ENCODE measurements at places on chromosomes 2 and 18.

DNA sequence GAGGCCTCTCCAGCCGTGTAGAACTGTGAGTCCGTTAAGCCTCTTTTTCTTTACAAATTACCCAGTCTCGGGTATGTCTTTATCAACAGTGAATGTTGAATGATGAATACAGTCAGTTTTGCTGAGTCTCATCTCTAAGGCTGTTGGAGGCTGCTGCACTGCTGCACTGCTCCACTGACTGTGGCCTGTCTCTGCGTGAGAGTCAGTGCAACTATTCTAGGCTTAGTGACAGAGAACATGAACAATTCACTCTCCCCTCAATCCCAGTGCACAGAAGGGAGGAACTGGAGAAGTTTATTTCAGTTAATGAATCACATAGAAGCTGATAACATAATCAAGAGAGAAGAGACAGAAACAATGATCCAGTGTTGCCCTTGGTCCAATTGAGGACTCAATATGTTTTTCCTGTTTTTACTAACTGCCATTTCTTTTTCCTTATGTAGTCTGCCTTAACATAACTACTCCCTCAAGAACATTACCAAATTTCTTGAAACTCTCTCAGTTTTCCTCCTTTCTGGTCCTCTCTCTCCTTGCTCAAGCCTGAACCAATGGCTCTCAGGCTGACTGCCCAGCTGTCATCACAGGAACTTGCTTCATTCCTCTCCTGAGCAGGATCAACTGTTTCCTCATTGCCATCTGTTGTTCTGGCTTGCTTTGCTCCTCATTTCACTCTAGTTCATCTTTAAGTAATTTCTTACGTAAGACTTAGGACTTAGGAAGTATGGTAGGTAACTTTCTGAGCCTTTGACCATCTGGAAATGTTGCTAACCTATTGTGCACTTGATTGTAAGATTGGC, 483.2 kb downstream of the METTL4 start:
- DNase-seq, result no peak

DNA sequence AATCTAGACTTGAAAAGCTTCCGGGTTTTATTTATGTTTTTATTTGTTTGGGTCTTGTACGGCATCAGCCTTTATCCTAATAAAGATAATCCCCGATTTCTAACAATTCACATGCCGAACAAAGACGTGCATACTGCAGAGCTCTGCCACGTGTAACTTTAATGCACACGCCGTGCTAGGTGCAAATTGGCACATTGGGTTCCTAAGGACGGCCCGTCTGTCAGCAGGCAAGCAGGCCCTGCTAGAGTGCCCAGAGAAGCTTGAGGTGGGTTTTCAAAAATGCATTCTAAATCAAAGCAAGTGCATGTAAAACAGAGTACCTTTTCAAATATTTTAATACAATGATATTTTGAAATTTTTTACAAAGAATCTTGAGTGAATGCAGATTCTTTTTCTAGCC, 806.4 kb upstream of the POU3F3 start:
- DNase-seq, result no peak

DNA sequence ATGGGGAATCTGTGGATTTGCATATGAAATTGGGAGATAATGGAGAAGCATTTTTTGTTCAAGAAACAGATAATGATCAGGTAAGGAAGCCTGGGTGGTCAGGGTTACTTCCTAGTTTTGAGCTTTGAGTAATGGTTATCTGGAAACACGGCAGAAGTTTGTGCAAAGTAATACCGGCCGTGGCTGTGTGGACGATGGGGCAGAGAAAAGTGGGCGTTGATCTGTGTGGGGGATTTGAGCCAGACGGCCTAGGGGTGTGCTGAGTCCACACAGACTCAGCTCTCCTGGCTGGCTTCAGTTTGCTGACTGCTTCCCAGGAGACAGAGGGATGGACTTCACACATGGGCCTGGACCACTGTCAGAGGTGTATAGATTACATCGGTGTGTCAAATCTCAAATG, 21.3 kb downstream of the LPIN1 start:
- no peak for DNase-seq

GRCh38 chr2:236633775-236634560, 64.3 kb downstream of the ACKR3 start:
- no peak for DNase-seq

DNA sequence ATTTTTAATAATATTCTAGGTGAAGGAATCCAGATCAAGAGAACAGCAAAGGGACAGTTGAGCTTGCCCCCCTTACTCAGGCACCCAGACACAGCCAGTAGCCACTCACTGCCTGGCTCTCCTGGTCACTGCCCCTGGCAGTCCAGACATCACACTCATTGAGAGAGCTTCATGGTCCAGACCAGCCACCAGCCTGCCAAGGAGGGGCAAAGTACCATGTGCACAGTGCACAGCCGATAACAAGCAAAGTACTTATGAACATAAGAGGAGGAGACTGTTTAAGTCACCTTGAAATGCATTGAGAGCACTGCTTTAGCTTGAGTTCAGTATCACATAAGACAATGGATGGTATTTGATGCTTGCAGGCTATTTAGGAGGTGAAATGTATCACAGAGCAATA, 21.6 kb upstream of the CYRIA start:
- DNase-seq, result no peak

GRCh38 chr2:217789736-217790181, 213.0 kb downstream of the TNS1 start:
- DNase-seq, result no peak

Measured in stimulated activated CD8-positive, alpha-beta memory T cell treated with anti-CD3 and anti-CD28 coated beads, Interleukin-2, amount 100 ng/mL, for 48 hours (primary cell).